Peyer's patch (tissue), 4 donors: ENCODE measurements at places on chromosomes 7 and 10. TPM values are rescaled to one million over a fixed set of nuclear protein-coding genes. Genes with fewer than 3 reads are reported as not detected.
A peak's percentile ranks its signal among the peaks of the same experiment; 100 is the strongest.

Gene NEUROD6
- not detected for total RNA-seq

Gene CPVL
- 9.8 TPM for total RNA-seq

Gene SSMEM1
- not detected for total RNA-seq

Gene CNPY1
- not detected for total RNA-seq

DNA sequence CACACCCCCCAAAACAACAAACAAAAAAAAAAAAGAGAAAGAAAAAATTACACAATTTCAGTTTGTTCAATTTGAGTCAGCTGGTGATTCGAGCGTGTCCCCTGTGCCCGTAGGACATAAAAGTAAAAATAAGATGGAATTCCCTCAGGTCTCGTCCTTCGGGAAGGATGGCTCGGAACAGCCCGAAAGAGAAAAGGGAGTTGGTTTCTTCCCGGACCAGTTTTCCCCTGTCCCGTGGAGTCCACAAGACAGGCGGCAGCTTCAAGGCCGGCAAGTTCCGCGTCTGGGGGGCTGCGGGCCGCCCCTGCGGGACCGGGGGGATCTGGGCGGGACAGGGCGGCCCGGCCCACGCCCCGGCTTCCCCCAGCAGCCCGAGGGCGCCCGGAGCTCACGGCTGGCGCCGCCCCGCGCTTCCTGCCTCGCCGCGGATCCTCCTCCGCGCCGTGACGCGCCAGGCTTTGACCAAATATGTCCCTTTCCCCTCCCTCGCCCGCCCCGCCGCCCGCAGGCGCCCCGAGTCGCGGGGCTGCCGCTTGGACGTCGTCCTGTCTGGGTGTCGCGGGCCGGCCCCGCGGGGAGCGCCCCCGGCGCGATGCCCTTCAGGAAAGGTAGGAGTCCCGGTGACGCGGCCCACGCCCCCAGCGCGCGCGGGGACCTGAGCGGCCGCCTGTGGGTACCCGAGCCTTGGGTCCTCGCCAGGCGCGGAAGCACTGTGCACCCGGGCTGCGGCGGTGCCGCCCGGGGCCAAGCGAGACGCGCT lies 55.8 kb downstream of the RBM17 start:
- no peaks in the 10 kb centered on the region for H3K27me3 ChIP-seq
- peaks cover 9% of the 10 kb centered on the region for H3K4me1 ChIP-seq
- no peaks in the 10 kb centered on the region for H3K36me3 ChIP-seq
- H3K4me3 ChIP-seq = peak overlapping the region; percentile 85

DNA sequence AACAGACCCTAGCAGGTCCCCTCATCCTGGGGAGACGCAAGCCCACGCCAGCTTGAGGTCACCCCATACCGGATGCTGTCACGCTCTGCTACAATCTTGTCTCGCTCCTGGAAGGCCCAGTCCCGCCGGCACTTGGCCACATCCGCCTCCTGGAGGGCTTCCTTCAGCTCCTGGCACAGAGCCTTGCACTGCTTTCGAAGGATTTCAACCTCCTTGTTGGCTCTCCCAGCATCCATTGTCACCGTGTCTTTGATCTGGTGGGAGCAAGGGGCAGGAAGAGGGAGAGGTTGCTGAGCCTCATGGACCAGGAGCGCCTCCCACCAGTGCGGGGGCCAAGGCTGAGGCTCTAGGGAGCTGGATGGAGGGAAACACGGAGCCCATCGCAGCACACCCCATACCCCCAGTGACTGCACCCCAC lies 90.9 kb downstream of the DLG5 start:
- no peak for DNase-seq
- no peaks in the 10 kb centered on the region for H3K27me3 ChIP-seq
- no peak overlapping the region for H3K4me3 ChIP-seq

GRCh38 chr10:115129752-115130151 lies 36.6 kb downstream of the ATRNL1 start:
- no peak overlapping the region for H3K4me3 ChIP-seq
- H3K36me3 ChIP-seq = no peaks in the 10 kb centered on the region
- no peak overlapping the region for H3K27ac ChIP-seq

- H3K4me1 ChIP-seq = no peaks in the 10 kb centered on the region
- no peaks in the 10 kb centered on the region for H3K36me3 ChIP-seq
- no peak for DNase-seq
- H3K4me3 ChIP-seq = no peak overlapping the region
Observed at GRCh38 chr7:39233851-39234529, 256.3 kb downstream of the POU6F2 start.

GRCh38 chr7:8014399-8014798 lies 45.8 kb downstream of the GLCCI1 start:
- no peaks in the 10 kb centered on the region for H3K27me3 ChIP-seq
- no peaks in the 10 kb centered on the region for H3K4me1 ChIP-seq

GRCh38 chr7:71272509-71273490 lies 140.9 kb downstream of the GALNT17 start:
- no peak overlapping the region for H3K27ac ChIP-seq
- no peaks in the 10 kb centered on the region for H3K27me3 ChIP-seq
- H3K36me3 ChIP-seq = no peaks in the 10 kb centered on the region
- DNase-seq = no peak

DNA sequence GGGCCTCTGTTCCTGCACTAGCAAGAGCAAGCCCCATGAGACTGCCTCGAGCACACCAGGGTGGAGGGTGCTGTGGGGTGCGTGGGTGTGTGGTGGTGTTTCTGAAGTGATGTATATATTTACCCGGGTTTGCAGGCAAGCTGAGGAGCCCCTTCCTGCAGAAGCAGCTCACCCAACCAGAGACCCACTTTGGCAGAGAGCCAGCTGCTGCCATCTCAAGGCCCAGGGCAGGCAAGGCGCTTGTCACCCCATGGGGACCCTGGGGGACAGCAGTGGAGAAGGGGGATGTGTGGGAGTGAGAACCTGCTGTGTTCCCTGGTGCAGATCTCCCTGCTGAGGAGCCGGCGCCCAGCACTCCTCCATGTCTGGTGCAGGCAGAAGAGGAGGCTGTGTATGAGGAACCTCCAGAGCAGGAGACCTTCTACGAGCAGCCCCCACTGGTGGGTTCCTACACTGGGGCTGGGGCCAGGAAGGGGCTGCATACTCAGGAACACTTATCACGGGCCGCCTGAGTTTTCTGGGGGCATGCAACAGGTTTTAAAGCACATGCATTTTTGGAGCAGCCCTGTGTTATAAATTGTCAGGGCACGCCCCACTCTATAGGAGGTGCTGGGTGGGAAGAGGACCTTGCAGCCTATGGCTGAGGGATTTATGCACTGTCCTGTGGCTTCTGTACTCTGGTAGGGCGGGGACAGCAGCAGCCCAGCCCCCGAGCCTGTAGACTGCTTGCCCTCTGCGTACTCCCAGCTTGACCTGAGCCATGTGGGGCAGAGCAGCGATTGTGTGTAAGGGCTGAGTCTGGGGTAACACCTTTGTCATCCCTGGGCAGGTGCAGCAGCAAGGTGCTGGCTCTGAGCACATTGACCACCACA lies 5.9 kb downstream of the PGAM2 start:
- H3K36me3 ChIP-seq = no peaks in the 10 kb centered on the region
- H3K27ac ChIP-seq = no peak overlapping the region
- peaks cover 9% of the 10 kb centered on the region for H3K4me1 ChIP-seq
- no peak overlapping the region for H3K4me3 ChIP-seq

DNA sequence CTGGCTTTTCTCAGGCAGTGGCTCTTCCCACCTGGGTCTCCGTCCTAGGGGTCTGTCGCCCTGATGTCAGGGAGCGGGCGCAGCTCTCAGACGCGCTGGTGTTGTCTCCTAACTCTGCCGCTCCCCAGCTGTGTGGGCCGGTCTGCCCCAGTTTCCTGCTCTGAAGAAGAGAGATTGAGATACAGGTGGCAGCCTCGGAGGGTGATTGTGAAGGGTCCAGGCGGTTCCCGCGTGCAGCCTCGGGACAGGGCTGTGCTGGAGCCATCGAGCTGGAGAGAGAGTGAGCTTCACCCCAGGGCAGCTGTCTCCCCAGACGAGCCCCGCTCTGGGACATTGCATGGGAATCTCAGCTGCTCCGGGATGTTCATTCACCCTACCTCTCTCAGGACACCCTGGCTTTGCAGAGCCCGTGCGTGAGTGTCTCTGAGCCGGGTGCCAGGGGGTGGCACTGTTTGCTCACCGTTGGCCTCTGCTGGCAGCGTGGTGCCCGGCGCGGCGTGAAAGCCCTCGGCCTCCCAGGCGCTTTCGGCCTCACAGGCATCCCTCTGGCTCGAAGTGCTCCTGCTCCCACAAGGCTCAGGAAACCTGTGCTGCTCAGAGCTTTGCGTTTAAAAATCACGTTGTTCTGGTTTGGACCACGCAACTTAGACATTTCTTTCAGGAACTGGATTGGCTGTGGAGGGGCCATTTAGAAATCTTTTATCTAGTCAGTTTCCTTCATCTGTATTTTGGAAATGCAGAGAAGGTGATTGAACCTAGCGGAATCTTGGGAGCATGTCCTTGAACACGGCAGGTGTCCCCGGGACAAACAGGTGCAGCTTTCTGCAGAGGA lies 33.8 kb upstream of the ZFAND2A start:
- DNase-seq = no peak
- H3K36me3 ChIP-seq = no peaks in the 10 kb centered on the region
- H3K4me3 ChIP-seq = no peak overlapping the region
- H3K27me3 ChIP-seq = no peaks in the 10 kb centered on the region

DNA sequence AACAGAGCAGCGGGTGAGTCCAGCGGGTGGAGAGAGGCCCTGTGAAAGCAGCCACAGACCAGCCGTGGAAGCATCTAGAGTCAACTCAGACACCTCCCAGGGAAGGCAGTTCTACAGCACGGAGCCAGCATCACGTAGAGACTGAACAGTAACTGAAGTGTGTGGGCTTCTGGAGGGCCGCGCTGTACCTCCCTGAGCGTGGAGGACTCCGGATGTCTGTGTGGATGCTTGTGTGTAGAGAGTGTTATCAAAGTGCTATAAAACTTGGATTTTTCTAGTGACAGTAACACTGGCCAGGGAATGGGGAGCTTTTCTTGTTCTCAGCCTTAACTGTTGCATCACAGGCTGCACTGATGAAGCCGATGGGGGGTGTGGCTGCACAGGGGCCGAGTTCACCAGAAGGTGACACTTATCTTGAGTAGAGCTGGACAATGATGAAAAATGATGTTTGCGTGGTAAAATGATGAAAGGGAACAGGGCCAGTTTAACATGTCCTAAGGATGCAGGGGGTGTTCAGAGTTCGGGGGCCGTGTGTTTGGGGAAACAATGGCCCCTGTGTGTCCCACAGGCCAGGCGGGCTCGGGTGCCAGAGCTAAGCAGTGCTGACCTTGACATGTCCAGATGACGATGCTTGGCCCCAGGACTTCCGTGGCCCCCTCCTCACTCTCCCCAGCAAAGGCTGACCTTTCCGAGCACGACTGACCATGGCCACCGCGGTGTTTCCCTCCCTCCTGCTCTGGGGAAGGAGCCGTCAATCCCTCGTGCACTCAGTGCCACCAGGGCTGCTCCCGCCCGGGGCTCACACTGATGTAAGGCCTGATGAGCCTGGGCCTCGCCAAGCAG lies 21.9 kb downstream of the MNX1 start:
- H3K36me3 ChIP-seq = no peaks in the 10 kb centered on the region
- no peak overlapping the region for H3K4me3 ChIP-seq
- H3K4me1 ChIP-seq = no peaks in the 10 kb centered on the region
- no peak for DNase-seq
- H3K27me3 ChIP-seq = no peaks in the 10 kb centered on the region
- no peak overlapping the region for H3K27ac ChIP-seq

GRCh38 chr10:44804661-44805060 lies 106.5 kb upstream of the TMEM72 start:
- no peak for DNase-seq
- no peaks in the 10 kb centered on the region for H3K4me1 ChIP-seq
- H3K36me3 ChIP-seq = no peaks in the 10 kb centered on the region

DNA sequence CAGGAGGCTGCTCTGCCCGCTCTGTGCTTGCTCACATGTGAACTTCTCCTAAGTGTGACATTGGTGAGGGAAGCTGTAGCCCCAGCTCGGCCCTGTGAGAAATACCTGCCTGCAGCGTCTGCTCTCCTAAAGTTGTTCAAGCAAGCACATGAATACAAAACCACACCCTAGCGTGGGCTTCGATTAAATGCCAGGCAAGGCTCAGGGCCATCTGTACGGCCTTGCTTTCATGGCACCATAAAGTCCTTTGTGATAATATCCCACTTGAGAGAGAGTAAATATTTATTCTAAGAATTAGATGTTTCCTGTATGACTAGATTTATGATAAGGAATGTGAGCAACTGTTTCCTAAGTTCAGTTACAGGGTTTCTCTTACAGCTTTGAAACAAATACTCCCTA lies 262.8 kb upstream of the KLF14 start:
- H3K4me3 ChIP-seq = no peak overlapping the region
- no peaks in the 10 kb centered on the region for H3K27me3 ChIP-seq
- peaks cover 60% of the 10 kb centered on the region for H3K4me1 ChIP-seq

GRCh38 chr10:118151461-118151860 lies 104.7 kb upstream of the RAB11FIP2 start:
- no peak overlapping the region for H3K4me3 ChIP-seq
- H3K27me3 ChIP-seq = no peaks in the 10 kb centered on the region
- peak; percentile 58 for DNase-seq

DNA sequence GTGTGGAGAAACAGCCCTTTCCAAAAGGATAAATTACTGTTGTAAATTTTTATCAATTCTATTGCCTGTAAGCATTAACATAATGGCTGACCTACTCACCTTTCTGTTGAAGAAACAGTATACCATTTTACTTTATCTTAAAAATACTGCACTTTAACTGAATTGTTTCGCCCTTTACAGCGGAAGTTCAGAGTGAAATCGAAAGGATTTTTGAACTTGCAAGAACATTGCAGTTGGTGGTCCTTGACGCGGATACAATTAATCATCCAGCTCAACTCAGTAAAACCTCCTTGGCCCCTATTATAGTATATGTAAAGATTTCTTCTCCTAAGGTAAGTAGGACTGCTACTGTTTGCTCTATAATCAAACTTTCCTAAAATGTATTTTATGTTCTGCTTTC lies 117.5 kb downstream of the NSUN6 start:
- no peaks in the 10 kb centered on the region for H3K27me3 ChIP-seq
- peaks cover 21% of the 10 kb centered on the region for H3K36me3 ChIP-seq
- H3K4me1 ChIP-seq = no peaks in the 10 kb centered on the region
- H3K27ac ChIP-seq = no peak overlapping the region
- no peak overlapping the region for H3K4me3 ChIP-seq

DNA sequence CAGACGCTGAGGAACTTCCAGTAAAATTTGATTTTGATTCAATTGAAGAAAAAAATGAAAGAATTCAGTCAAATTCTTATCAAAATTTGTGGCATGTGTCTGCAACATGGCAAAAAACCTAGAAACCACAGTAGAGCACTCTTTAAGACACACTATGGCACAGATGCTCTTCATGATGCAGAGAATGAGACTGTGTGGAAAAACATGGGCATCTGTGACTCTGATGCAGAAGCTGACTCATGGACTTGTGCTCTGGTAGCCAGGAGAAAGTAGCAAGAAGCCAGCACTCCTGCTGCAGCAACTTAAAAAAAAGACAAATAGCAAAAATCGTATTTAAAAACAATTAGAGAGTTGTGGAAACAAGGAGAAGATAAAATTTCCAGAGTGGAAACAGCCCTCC lies 8.9 kb upstream of the KCNK18 start:
- no peak overlapping the region for H3K27ac ChIP-seq
- no peak for DNase-seq
- no peaks in the 10 kb centered on the region for H3K36me3 ChIP-seq
- no peak overlapping the region for H3K4me3 ChIP-seq
- H3K27me3 ChIP-seq = no peaks in the 10 kb centered on the region
